PC-3 (cell line): ENCODE measurements at places on chromosomes 7 and 10.
A peak's percentile ranks its signal among the peaks of the same experiment; 100 is the strongest.

GRCh38 chr7:43201912-43202311 lies 89.5 kb downstream of the HECW1 start:
- DNase-seq: peak; percentile 51

DNA sequence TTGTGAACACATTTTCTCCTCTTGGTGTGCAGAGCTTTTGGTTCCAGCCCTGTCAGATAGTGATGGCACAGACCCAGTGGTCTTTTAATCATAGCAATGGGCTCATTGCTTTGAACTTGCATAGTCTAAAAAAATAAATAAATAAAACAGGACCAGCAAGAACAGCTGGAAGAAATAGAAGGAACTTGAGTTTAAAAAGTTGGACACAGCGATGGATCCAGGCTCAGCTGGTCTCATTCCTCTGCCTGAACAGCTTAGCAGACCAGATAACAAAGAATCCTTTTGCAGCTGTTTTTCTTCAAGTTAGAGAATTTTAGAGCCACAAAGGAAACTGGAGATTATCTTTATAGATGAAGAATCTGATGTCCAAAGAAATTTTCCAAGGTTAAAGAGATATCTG lies 1005.6 kb downstream of the LRMDA start:
- no peak for DNase-seq

DNA sequence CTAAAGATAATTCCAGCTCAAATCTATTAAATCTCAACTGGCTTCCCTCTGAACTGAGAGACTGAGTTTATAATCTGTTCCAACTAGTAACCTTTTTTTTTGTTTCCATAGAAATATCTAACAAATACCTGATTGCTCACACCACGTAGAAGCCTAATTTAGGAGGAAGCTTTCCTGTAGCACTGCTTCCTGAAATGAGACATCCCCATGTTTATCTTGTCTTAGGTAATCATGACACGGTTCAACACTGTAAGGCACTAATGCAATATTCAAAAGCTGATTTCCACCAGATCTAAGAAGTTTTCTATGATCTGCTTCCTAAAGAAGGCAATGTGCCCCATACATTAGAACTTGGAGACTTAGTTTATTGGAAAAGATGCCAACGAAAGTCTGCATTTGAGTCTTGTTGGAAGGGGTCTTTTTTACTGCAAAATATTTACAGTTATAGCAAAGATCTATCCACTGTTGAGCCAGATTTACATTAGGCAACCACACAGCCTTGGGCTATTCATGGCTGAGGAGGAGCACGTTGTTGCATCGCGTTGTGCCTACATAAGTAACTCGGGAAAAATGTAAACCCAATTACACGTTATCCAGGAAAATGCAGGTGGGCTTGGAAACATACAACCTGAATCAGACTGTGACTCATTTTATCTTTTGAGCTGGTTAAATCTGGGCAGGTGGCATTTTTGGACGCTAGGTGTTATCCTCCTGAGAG lies 66.3 kb downstream of the VIPR2 start:
- no peak for DNase-seq

- DNase-seq: no peak
Observed at GRCh38 chr10:128324058-128324827, 198.0 kb upstream of the MKI67 start.

DNA sequence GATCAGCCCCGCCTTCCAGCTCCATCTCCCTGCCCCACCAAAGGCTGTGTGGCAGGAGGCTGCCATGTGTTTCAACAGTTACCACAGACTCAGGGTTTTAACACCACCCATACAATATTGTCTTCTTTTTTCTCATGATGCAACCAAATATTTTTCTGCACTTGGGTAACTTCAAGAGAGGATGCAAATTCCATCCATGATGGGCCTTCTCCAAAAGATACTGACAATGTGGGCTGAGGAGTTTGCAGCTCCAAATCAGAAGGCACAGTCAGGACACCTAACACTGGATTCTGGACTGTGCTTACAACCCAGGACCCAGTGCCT lies 347.9 kb downstream of the GRID1 start:
- no peak for DNase-seq

DNA sequence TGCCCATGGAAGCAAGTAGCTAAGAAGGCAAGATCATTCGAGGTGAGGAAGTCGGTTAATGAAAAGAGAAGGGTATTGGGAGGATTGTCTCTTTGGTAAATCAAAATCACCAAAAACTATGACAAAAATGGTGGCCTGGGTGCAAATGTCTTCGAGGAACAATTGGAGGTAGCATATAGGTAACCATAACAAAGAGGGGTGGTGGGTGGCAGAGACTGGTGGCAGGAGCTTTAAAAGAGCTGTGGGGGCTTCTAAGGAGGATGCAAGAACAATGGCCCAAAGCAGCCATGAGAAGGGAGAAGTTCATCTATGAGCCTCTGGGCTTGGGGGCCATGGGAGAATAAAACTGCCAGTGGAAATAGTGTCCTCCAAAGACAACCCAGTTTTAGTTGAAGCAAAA lies 172.2 kb upstream of the PDE1C start:
- DNase-seq: no peak

GRCh38 chr10:6052247-6053221 lies 9.6 kb downstream of the IL2RA start:
- DNase-seq: peak; percentile 20

GRCh38 chr10:17805921-17806577 lies 3.1 kb upstream of the MRC1 start:
- peak; percentile 26 for DNase-seq

DNA sequence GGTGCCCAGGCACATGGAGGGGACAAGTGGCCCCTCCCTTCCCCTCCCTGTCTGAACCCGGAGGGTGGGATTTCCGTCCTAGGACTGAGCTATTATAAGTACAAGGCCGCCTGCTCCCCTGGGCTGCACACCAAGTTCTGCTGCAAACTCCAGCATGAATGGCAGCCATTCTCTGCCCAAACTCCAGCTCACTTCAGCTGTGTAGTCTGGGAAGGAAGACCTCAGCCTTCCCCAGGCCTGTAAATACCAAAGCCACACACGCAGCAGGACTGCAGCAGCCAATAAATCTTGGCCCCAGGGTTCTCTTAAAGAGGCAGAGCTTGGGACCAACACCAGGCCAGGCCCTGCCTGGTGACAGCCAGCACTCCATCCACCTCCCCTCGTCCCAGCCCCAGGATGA lies 291.3 kb upstream of the ZMIZ1 start:
- peak; percentile 71 for DNase-seq

DNA sequence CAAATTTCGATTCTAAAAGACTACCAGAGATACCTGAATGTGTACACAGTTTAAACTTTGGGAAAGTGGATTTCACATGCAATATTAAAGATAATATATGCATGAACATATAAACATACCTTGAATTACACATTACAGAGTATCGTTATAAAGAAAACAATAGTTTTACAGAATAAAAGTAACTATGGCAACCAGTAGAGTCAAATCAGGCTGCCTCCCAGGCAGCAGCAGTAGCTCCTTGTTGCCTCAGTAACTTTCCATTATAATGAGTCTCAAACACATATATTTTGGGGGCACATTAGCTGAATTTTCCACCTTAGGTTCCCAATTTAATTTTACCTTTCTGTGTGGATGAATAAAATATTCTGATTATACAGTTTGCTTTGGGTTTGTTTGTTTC lies 164.4 kb upstream of the FEZF1 start:
- DNase-seq: no peak
